ENCODE measurements at places on chromosomes 16 and 17.

DNA sequence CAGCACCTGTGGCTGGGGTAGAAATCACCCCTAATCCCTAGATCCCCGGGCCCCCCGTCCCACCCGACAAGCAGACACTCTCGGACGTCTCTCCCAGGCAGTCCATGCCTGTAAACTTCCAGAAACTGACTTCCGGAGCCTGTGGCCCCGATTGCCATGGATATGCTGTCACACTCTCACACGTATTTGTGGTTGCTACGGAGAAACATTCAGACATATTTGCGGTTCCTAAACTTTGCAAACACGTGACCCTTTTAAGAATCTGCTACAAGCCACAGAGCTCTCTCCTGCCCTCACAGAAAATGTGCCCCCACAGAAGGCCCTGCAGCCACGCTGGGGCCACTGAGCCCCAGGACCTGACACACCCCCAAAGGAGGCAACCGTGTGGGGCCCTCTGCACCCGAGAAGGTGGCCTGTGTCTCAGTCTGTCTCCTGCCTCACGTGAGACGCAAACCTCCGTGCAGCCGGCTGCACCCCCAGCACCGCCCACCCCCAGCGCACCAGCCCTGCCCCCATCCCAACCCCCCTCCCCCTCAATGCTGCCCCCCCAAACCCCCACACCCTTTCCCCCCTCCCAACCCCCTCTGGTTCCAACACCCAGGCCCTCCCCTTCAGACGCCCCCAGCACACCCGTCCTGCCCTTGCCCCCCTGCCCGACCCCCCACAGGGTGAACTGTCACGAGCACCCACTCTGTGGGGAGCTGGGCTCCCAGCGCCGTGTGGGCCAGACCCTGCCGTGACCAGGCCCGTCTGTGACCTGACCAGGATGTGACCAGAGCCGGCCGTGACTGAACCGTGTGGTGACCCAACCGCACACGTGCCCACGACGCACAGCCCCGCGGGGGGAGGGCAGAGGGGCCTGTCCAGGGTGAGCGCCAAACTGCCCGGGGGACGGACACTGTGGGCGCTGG is 66.3 kb upstream of the METRNL start:
- H3K4me1 ChIP-seq: no peaks in the 10 kb centered on the region
- H3K36me3 ChIP-seq: no peaks in the 10 kb centered on the region
- H3K27me3 ChIP-seq: no peaks in the 10 kb centered on the region
- H3K4me3 ChIP-seq: no peak overlapping the region
- no peak overlapping the region for H3K27ac ChIP-seq

DNA sequence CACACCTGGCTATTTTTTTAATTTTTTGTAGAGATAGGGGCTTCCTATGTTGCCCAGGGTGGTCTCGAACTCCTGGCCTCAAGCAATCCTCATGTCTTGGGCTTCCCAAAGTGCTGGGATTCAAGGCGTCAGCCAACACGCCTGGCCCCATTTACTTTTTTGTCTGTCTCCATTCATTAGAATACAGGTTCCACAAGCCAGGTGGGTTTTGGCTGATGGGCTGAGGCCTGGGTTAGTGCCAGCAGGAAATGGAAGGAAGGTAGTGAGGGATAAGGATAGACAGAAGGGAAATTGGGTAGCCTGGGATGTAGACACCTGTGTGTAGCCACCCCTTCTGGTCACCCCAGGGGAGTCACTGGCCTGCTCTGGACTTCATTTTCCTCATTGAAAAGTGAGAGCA is 4.4 kb upstream of the IL27 start:
- no peaks in the 10 kb centered on the region for H3K36me3 ChIP-seq
- no peaks in the 10 kb centered on the region for H3K27me3 ChIP-seq
- DNase-seq: no peak
- no peak overlapping the region for H3K4me3 ChIP-seq
- no peaks in the 10 kb centered on the region for H3K4me1 ChIP-seq
- H3K27ac ChIP-seq: no peak overlapping the region

DNA sequence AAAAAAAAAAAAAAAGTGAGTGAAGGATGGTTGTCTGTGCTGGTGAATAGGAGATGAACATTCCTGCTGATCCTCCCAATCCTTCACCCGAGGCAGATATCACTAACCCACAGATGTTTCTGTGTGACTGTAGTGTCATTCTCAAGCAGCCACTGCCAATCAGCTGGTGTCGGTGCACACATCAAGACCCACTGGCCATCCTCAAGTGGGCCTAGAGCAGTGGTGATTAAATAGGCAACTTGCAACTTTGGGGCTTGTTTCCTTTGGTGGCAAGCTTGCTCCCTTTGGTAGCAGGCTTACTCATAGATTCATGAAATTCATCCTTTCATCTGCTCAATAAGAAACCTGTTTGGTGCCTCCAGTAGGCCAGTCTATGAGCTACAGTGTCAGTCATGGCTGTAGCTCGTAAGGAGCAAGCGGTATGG is 51.1 kb upstream of the LGALS9 start:
- H3K27ac ChIP-seq: no peak overlapping the region
- H3K36me3 ChIP-seq: no peaks in the 10 kb centered on the region
- no peaks in the 10 kb centered on the region for H3K27me3 ChIP-seq
- H3K4me3 ChIP-seq: no peak overlapping the region

DNA sequence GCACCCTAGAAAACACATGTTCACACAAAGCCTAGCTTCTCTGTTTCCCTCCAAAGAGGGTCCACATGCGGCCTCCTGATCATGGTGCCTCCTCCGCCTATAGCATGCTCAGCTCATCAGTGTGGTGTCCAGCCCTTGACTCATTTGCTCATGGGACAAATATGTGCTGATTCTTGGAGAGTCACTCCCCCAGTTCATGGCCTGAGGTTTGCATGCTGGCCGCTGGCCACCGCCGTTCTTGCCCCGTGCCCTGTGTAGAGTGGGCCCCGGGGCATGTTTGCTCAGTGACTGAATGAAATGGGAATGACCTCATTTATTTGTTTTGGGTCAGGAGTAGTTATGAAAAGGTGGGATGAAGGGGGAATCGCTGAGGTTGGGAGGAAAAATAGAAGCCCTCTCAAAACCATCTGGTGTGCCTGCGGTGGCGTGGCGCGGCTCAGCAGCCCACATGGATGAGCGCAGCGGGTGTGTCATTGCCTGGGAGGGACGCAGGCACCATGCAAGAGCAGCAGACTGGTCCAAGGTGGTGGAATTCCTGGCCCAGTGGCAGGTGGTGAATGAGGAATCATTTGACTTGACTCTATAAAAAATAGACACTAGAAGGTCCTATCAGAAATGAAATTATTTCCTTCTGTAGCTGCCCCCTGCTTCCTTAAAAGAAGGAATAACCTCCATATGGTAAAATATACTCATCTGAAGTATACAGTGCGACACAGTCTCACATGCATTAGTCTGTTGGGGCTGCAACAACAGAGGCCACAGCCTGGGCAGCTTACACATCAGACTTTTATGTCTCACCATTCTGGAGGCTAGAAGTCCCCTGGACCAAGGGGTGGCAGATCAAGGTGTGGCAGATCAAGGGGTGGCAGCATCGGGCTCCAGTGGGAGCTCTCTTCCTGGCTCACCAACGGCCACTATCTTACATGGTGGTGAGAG is 31.7 kb downstream of the CRISPLD2 start:
- H3K36me3 ChIP-seq: no peaks in the 10 kb centered on the region
- peak overlapping the region; percentile 11 for H3K27ac ChIP-seq
- DNase-seq: no peak
- no peaks in the 10 kb centered on the region for H3K27me3 ChIP-seq

DNA sequence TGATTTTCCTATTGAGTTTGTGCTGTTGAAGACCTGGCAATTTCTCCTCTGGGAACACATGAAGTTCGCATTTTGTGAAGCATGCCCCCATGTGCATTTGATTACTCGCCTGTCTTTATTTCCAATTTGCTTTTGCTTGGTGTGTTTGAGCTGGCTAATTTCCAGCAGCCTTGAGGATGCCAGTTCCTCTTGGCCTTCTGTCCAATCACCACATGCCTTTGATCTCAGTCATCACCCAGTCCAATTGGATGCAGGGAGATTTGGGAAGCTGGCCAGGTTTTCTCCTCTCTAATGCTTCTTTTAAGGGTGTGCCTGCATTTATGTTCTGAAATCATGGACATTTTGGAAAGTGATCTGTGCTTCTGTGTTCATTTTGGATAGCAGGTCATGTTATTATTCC is 3.8 kb upstream of the TMEM100 start:
- no peaks in the 10 kb centered on the region for H3K36me3 ChIP-seq
- H3K27ac ChIP-seq: peak overlapping the region; percentile 97
- peak; percentile 73 for DNase-seq
- H3K27me3 ChIP-seq: no peaks in the 10 kb centered on the region

- peaks cover 14% of the 10 kb centered on the region for H3K36me3 ChIP-seq
- H3K4me1 ChIP-seq: peaks cover 13% of the 10 kb centered on the region
- DNase-seq: no peak
- H3K27me3 ChIP-seq: no peaks in the 10 kb centered on the region
- H3K4me3 ChIP-seq: no peak overlapping the region
Measured at GRCh38 chr17:8147805-8148404, 4.3 kb downstream of the PER1 start.

DNA sequence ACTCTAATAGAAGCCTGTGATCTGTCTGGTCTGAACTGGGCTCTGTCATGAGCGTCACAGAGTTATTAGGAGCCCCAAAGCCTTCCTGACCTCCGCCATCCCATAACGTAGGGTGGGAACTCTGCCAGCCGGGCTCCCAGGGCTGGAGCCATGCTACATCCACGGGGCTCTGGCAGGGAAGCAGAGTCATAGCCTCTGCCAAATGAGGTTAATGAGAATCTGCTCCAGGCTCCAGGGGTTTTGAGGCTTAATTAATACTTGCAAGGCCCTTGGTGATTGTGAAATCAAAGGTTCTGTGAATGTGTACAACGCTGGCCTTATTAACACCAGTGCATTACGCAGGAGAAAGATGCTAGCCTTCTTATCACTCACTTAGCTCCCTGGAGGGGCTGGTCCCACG is 42.4 kb upstream of the ZFP90 start:
- no peak overlapping the region for H3K4me3 ChIP-seq
- no peaks in the 10 kb centered on the region for H3K36me3 ChIP-seq
- H3K4me1 ChIP-seq: no peaks in the 10 kb centered on the region
- H3K27me3 ChIP-seq: no peaks in the 10 kb centered on the region

GRCh38 chr17:61366715-61367413 is 32.8 kb upstream of the TBX2 start:
- no peak overlapping the region for H3K27ac ChIP-seq
- no peak for DNase-seq
- no peaks in the 10 kb centered on the region for H3K4me1 ChIP-seq
- no peak overlapping the region for H3K4me3 ChIP-seq

DNA sequence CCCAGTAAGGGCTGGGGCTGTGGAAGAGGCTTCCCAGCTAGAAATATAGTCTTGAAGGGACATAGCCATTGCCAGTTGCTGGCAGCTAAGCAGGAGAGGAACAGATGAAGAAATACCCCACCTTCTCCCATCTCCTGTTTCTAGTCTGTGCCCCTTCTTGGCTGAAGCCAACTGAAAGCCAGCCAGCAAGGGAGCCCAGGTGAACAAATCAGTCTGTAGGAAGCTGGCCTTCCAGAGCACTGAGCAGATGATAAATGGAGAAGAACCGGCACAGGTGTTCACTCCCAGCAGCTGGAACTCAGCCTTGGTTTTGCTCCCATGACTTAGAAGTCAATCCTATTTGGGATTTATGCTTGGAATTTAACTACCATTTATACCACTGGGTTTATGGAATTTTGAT is 69.2 kb upstream of the DHX40 start:
- no peaks in the 10 kb centered on the region for H3K4me1 ChIP-seq
- no peaks in the 10 kb centered on the region for H3K27me3 ChIP-seq
- H3K4me3 ChIP-seq: no peak overlapping the region

DNA sequence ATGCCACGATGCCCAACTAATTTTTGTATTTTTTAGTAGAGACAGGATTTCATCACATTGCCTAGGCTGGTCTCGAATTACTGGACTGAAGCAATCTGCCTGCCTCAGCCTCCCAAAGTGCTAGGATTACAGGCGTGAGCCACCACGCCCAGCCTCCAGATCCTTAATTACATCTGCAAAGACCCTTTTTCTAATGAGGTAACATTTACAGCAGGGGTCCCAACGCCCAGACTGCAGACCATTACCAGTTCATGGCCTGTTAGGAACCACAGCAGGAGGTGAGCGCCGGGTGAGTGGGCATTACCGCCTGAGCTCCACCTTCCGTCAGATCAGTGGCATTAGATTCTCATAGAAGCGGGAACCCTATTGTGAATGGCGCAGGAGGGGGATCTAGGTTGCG is 4.0 kb upstream of the RAB11FIP4 start:
- no peak overlapping the region for H3K4me3 ChIP-seq
- H3K36me3 ChIP-seq: peaks cover 2% of the 10 kb centered on the region
- H3K27me3 ChIP-seq: no peaks in the 10 kb centered on the region
- no peaks in the 10 kb centered on the region for H3K4me1 ChIP-seq
- no peak overlapping the region for H3K27ac ChIP-seq
- DNase-seq: no peak

DNA sequence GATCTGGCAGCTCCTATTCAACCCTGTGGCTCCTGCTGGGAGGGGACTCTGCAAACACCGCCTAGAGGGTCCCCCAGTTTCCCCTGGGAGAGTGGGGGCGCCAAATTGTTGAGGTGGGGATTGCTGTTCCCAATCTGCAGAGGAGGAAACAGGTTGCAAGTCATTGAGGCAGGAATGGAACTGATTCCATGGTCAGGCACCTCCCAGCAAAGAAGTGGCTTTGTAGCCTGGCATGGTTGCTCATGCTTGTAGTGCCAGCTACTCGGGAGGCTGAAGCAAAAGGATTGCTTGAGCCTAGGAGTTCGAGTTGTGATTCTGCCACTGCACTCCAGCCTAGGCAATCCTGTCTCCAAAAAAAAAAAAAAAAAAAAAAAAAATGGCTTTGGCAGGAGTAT is 198 bp upstream of the PYDC1 start:
- no peak overlapping the region for H3K27ac ChIP-seq
- H3K27me3 ChIP-seq: peaks cover 77% of the 10 kb centered on the region
- no peaks in the 10 kb centered on the region for H3K4me1 ChIP-seq
- H3K36me3 ChIP-seq: no peaks in the 10 kb centered on the region

DNA sequence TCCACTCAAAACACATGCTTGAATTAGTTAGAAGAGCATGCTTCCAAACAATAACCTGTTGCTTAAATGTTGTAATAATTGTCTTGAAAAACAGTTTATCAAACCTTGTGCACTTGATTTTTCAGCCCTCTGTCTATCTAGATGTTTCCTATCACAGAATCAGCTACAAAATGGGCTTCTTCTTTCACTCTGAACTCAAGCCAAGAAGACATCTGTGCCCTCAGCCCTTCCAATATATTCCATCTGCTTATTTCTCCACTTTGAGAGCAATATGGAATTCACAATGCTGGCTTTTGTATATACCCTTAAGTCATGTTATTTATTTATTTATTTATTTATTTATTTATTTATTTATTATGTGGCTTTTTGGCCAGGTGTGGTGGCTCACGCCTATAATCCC is 234.2 kb downstream of the TOX3 start:
- no peak overlapping the region for H3K4me3 ChIP-seq
- H3K36me3 ChIP-seq: no peaks in the 10 kb centered on the region
- no peak overlapping the region for H3K27ac ChIP-seq
- H3K4me1 ChIP-seq: no peaks in the 10 kb centered on the region
- DNase-seq: no peak
- no peaks in the 10 kb centered on the region for H3K27me3 ChIP-seq
